ENCODE measurements at places on chromosomes 16 and 17. TPM values are rescaled to one million over a fixed set of nuclear protein-coding genes. Genes with fewer than 3 reads are reported as not detected.

GRCh38 chr16:86222965-86223551 lies 287.3 kb upstream of the FOXF1 start:
- no peaks in the 10 kb centered on the region for H3K36me3 ChIP-seq
- H3K27ac ChIP-seq = no peak overlapping the region
- H3K27me3 ChIP-seq = no peaks in the 10 kb centered on the region
- peaks cover 9% of the 10 kb centered on the region for H3K4me1 ChIP-seq
- no peak overlapping the region for H3K4me3 ChIP-seq

- H3K4me1 ChIP-seq = peaks cover 12% of the 10 kb centered on the region
- no peaks in the 10 kb centered on the region for H3K27me3 ChIP-seq
- DNase-seq = no peak
- H3K4me3 ChIP-seq = no peak overlapping the region
These were observed 34.4 kb downstream of the HAPSTR1 start for GRCh38 chr16:9125658-9126505.

DNA sequence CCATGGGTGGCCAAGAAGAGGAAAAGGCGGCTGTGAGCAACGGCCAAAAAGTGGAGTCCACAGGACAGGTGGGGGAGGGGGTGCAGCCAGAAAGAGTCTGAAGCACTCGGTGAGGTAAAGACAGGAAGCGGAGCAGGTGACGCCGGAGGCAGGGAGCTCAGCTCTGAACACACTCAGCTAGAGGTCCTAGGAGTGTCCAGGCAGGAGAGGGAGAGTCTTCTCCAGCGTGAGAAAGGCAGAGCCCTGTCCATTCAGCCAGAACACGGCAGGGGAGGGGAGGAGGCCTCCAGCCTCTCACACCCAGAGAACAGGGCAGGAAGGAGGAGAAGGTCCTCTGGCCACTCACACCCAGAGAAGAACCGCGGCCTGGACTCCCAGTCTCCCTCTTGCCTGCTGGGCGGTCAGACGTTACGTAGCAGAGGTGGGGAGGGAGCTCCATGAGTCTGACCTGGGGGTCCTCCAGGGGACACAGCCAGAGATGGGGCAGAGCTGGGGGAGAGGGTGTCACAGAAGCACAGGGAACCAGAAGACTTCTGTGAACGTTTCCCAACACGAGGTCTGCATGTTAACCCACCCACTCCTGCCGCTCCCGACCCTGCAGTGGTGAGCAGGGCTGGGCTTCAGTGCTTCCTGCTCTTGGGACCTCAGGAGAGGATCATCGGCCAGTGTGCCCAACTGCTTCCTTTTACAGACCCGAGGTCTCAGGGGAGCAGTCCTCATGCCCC lies 89.2 kb downstream of the ABR start:
- H3K4me1 ChIP-seq = peaks cover 46% of the 10 kb centered on the region
- no peak for DNase-seq
- no peaks in the 10 kb centered on the region for H3K36me3 ChIP-seq
- peak overlapping the region; percentile 97 for H3K27ac ChIP-seq
- H3K27me3 ChIP-seq = no peaks in the 10 kb centered on the region
- H3K4me3 ChIP-seq = no peak overlapping the region

DNA sequence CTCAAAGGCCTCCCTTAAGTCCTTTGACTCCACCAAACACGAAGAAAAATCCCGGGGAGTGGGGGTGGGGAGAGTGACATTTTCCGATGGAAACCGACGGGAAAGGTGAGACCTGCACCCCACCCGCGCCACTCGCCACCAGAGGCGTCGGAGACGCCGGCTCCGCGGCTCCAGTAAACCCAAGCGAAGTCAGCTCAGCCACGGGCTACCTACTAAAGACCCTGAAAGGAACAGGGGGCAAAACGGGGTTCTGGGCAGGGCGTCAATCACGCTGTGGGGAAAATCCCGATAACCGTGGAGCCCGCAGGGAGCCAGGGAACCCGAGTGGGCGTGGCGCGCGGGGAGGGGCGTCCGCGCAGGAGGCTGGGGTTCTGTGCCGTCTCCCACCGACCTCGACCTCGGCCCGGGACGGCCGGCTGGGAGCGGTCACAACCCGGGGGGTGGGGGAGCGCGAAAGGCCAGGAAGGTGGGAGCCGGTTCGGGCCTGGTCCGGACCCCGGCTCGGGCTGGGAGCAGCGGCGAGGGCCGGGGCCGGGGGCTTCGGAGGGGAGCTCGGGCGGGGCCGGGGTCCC lies 565 bp downstream of the WDR45B start:
- peaks cover 6% of the 10 kb centered on the region for H3K36me3 ChIP-seq
- H3K4me3 ChIP-seq = peak overlapping the region; percentile 96
- no peaks in the 10 kb centered on the region for H3K27me3 ChIP-seq
- H3K27ac ChIP-seq = peak overlapping the region; percentile 99

- no peaks in the 10 kb centered on the region for H3K27me3 ChIP-seq
- no peak overlapping the region for H3K4me3 ChIP-seq
- no peak overlapping the region for H3K27ac ChIP-seq
- peaks cover 25% of the 10 kb centered on the region for H3K4me1 ChIP-seq
These were observed 152.2 kb upstream of the TBX2 start for GRCh38 chr17:61247439-61247838.

GLIS2 gene
- 6.0 TPM for total RNA-seq

CDRT15L2 gene
- total RNA-seq = not detected

DNA sequence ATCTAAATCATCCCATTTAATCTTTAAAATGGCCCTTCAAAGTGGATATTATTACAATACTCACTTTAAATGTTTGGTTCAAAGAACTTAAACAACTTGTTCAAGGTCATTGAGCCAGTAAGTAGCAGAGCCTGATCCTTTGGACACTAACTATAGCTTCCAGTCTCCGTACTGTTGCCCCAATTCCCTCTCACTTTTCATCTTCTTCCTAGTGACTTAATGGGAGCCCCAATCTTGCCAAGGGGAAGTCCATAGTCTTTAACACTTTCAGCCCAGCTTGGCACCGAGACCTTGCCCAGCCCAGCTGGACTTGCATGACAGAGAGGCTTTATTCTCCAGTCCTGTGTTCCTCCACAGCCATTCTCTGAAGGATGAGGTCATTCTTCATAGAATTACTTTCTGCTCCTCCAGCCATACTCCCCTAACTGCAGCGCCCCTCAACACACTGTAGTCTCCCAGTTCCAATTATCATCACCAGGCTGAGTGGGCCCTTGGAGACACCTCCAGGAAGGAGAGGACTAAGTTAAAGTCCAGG lies 49.2 kb upstream of the NLK start:
- no peak overlapping the region for H3K27ac ChIP-seq
- DNase-seq = no peak
- no peak overlapping the region for H3K4me3 ChIP-seq

DNA sequence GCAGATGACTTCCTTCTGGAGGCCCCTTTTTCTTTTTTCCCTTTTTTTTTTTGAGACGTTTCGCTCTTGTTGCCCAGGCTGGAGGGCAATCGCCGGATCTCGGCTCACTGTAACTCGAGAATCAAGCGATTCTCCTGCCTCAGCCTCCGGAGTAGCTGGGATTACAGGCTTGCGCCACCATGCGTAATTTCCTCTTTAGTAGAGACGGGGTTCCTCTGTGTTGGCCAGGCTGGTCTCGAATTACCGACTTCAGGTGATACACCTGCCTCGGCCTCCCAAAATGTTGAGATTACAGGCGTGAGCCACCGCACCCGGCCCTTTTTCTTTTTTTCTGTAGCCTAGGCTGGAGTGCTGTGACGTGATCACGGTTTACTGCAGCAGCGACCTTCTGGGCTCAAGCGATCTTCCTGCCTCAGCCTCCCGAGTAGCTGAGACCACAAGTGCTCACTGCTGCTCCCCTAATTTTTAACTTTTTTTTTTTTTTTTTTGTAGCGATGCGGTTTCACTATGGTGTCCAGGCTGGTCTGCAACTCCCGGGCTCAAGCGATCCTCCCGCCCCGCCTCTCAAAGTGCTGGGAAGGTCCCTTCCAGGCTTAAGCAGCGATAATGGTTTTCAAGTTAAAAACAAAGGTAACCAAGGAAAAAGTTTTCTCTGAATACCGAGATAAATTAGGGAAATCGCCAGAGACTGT lies 956 bp upstream of the IST1 start:
- peak overlapping the region; percentile 96 for H3K27ac ChIP-seq
- H3K36me3 ChIP-seq = no peaks in the 10 kb centered on the region
- peaks cover 37% of the 10 kb centered on the region for H3K4me1 ChIP-seq
- H3K27me3 ChIP-seq = no peaks in the 10 kb centered on the region

DNA sequence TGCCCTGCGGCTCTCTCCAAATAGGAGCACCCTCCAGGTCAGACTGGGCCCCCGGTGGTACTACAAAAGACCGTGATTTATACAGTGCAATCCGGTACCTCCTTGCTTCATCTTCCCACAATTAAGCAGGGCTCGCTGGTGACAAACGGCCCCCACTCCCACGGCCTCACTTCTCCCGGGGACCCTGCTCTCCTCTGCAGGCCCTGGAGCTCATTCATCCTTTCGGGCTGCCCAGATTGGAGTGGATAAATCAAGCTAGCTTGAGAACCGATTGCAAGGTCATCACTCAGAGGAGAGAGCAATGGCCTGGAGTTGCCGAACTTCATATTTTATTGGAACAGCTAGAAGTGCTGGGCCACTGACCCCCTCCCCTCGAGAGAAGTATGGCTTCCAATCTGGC lies 193.5 kb upstream of the IRX6 start:
- no peaks in the 10 kb centered on the region for H3K4me1 ChIP-seq
- no peak overlapping the region for H3K27ac ChIP-seq
- no peaks in the 10 kb centered on the region for H3K36me3 ChIP-seq
- no peak for DNase-seq

DNA sequence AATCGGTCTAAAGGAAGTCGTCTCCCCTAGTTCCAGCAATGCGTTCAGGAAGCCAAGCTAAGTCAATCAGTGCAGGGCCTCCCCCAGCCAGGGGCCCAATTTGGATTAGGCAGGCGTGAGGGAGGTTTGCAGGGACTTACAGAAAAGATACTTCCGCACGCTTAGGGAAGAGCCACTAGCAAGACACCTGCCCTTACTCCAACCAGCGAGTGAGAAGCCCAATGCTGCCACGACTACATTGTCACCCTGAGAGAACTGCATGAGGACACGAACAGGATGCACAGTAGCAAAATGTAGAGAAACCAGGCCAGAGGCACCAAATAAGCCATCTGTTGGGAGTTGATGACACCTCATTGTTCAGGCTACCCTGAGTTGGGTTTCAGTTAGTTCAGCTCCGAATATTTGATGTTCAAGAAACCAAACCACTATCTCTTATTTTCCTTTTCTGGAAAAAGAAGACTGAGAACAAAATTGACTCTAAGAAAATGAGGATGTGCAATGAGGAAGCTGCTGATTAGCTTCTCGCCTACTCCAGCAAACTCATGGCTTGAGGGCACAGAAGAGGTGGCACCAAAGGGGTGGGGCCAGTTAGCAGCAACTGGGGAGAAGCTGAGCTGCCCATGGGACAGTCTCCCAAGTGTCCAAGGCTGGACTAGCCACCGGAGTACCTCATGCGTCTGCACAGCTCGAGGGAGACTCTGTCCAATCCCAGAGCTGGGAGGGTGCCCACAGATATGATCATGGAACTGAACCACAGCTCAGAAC lies 29.3 kb downstream of the TK2 start:
- DNase-seq = peak; percentile 74
- peaks cover 26% of the 10 kb centered on the region for H3K4me1 ChIP-seq
- peak overlapping the region; percentile 95 for H3K27ac ChIP-seq
- no peaks in the 10 kb centered on the region for H3K27me3 ChIP-seq
- peaks cover 3% of the 10 kb centered on the region for H3K36me3 ChIP-seq

GRCh38 chr17:45410144-45411091 lies 22.3 kb downstream of the ARHGAP27 start:
- H3K4me3 ChIP-seq = no peak overlapping the region
- H3K27me3 ChIP-seq = no peaks in the 10 kb centered on the region
- H3K27ac ChIP-seq = peak overlapping the region; percentile 49

- no peaks in the 10 kb centered on the region for H3K36me3 ChIP-seq
- DNase-seq = no peak
- H3K4me3 ChIP-seq = no peak overlapping the region
- no peaks in the 10 kb centered on the region for H3K4me1 ChIP-seq
- no peaks in the 10 kb centered on the region for H3K27me3 ChIP-seq
- no peak overlapping the region for H3K27ac ChIP-seq
These were observed 16.5 kb downstream of the SPPL2C start for GRCh38 chr17:45861165-45861564.

GRCh38 chr16:54282928-54283724 lies 3.5 kb downstream of the IRX3 start:
- no peak overlapping the region for H3K4me3 ChIP-seq
- peaks cover 61% of the 10 kb centered on the region for H3K4me1 ChIP-seq
- H3K27me3 ChIP-seq = no peaks in the 10 kb centered on the region

DNA sequence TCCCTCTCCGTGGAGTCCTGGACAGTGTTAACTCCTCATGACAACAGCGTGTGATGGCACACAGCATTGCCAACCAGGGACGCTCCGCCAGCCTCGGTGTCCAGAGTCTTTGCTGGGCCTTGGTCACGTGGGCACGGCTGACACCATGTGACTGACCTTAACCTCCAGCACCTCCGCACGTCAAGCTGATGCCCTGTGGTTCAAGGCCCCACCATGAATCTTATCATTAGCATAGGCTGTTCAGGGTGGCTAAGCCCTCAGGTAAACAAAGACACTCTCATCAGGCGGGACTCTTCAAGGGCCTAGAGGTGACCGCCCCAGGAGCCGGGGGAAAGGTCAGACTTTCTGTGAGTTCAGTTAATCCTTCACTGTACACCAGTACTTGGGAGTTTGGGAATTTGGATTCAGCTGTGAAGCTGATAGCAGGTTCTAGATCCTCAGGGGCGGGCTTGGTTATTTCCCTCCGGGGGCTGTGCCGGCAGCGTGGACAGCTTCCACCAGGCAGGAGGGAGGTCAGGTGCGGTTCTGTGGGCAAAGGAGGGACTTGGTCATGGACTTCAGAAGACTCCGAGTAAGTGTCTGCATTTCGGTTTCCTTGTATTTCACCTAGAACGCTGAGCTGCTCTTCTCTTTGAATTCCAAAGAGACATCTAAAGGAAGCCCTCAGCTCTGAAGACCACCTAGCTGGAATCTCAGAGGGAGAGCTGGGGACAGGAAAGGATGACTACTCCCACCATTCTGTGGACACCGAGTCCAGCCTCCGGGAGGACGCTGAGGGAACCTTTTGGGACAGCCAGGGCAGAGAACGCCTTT lies 195.5 kb upstream of the CIBAR2 start:
- DNase-seq = no peak
- no peak overlapping the region for H3K27ac ChIP-seq
- H3K4me1 ChIP-seq = peaks cover 27% of the 10 kb centered on the region
- H3K36me3 ChIP-seq = no peaks in the 10 kb centered on the region
- H3K27me3 ChIP-seq = no peaks in the 10 kb centered on the region

TBC1D3B gene
- total RNA-seq = not detected

- H3K27me3 ChIP-seq = peaks cover 4% of the 10 kb centered on the region
- no peak overlapping the region for H3K4me3 ChIP-seq
- peak; percentile 51 for DNase-seq
- H3K36me3 ChIP-seq = no peaks in the 10 kb centered on the region
- no peak overlapping the region for H3K27ac ChIP-seq
These were observed 3.1 kb downstream of the RAB11FIP4 start for GRCh38 chr17:31394544-31394943.

C16orf92 gene
- not detected for total RNA-seq

NGFR gene
- 27.7 TPM for total RNA-seq

- no peaks in the 10 kb centered on the region for H3K36me3 ChIP-seq
- peaks cover 36% of the 10 kb centered on the region for H3K4me1 ChIP-seq
- DNase-seq = no peak
- no peak overlapping the region for H3K4me3 ChIP-seq
- peak overlapping the region; percentile 0 for H3K27ac ChIP-seq
- H3K27me3 ChIP-seq = no peaks in the 10 kb centered on the region
These were observed 3.7 kb downstream of the TRAF7 start for GRCh38 chr16:2159175-2159838.

Data from body of pancreas (tissue), 4 donors.